NCI-H2171 treated with DMSO at 0.1 percent for 48 hours (cell line): ENCODE measurements at places on chromosomes 3 and 15.

GRCh38 chr3:157527131-157527881, 24.1 kb upstream of the VEPH1 start:
- no peak for DNase-seq

DNA sequence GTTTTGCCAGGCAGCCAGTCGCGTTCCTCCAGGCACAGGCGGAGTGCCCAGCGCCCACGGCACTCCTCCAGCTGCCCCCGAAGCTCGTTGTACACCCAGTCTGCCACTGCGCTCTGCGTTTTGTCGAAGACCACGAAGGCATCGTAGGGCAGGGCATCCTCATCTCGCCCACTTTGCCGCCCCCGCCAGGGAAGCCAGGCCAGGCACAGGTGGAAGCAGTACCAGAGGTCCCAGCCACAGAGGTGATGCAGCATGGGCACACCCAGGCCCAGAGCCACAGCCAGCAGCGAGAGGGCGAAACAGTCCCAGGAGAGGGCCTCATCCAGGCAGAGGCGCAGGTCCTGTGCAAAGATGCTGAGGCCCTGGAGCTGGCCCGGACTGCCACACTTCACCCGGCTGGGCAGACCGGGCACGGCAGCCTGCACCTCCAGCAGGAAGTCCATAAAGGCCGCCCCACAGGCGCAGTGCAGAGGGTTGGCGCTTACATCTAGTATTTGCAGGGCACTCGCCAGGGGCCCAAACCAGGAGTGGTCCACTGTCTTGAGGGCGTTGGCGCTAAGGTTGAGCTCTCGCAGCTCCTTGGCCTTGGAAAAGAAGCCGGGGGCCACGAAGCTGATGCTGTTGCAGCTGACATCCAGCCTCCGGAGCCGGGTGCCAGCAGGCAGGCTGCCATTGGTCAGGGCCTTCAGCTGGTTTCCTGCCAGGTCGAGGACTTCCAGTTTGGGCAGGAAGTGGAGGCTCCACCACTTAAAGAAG, 3.7 kb downstream of the TLR9 start:
- DNase-seq: no peak

DNA sequence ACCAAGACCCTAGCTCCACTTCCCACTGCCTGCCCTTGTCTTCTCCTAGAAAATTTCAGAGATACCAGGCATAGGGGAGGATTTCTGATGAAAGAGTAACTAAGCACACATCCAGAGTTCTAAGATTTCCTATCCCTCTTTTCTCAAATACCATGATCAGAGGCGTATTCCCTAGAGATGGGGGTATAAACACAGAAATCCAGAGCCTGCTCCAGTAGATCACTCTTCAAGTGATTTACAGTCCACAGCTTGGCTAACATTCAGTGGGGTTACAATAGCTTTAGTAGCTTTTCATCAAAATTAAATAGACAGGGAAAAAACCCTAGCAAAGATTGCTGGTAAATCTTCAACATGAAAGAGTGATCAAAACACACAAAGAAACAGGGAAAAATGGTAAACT, 800.7 kb upstream of the GRM7 start:
- no peak for DNase-seq

DNA sequence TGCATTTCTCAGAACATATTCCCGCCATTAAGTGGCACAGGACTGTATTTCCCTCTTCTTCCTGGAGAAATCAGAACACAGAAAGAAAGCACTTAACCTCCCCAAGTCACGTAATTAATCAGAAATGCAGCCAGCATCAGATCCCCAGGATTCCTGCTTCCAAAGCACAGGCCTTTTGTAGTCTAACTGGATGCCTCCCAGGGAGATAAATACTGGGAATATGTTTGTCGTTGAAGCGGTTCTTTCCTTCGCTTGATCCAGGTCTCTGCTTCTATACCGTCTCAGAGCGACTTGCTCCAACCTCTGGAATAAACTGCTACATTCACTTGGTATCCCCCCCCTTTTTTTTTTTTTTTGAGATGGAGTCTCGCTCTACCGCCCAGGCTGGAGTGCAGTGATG, 198.6 kb downstream of the KBTBD8 start:
- DNase-seq: no peak

GRCh38 chr15:31402511-31403056, 75.9 kb downstream of the KLF13 start:
- peak; percentile 96 for DNase-seq

GRCh38 chr15:86135041-86135440, 55.4 kb downstream of the AGBL1 start:
- no peak for DNase-seq

DNA sequence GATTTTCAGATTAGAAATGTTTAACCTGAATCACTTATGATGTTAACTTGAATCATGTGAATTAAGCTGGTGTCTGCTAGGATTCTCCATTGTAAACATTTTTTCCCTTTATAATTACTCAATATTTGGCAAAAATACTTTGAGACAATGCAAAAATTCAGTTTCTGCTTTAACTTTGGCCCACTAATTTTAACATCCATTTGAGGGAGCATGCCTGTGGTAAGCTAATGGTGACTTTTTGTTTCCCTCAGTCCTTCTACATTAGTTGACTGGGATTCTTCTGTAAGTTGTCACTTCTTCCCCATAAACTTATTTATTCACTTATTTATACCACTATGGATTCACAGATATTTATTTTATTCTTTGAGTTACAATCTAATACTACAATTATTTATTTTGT, 59.3 kb downstream of the PIK3R4 start:
- no peak for DNase-seq

DNA sequence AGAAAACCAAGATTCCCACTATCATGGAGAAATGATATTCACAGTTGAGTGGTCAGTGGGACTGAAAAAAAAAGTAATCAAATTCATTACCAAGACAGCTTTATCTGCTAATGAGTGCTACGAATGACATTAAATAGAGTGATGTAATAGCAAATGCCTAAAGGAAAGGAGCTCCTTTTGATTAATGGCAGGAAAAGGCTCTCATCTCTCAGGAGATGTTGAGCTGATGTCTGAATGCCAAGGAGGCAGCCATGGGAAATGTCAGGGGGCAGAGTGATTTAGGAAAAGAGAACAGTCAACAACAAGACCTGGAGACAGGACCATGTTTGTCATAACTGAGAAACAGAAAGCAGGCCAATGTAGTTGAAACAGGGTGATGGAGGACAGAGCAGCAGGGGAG, 96.7 kb upstream of the SNTN start:
- no peak for DNase-seq

DNA sequence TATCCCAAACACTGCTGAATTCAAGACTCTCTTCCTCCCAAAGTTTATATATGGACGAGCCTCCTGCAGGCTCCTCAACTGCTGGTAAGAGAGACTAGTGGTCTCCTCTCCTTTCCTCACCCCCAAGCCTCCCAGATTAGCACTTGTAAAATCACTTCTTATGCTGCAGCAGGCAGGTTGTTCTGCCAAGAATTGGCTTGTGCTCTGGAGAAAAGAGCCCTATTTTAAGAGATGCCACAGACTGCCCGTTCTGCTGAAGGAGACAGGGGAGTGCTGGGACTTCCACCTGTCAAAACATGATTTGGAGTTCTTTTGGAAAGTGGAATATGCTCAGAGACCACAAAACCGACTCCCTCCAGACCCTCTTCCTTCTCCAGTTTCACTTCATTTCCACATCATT, 230.9 kb upstream of the EIF1B start:
- DNase-seq: no peak

DNA sequence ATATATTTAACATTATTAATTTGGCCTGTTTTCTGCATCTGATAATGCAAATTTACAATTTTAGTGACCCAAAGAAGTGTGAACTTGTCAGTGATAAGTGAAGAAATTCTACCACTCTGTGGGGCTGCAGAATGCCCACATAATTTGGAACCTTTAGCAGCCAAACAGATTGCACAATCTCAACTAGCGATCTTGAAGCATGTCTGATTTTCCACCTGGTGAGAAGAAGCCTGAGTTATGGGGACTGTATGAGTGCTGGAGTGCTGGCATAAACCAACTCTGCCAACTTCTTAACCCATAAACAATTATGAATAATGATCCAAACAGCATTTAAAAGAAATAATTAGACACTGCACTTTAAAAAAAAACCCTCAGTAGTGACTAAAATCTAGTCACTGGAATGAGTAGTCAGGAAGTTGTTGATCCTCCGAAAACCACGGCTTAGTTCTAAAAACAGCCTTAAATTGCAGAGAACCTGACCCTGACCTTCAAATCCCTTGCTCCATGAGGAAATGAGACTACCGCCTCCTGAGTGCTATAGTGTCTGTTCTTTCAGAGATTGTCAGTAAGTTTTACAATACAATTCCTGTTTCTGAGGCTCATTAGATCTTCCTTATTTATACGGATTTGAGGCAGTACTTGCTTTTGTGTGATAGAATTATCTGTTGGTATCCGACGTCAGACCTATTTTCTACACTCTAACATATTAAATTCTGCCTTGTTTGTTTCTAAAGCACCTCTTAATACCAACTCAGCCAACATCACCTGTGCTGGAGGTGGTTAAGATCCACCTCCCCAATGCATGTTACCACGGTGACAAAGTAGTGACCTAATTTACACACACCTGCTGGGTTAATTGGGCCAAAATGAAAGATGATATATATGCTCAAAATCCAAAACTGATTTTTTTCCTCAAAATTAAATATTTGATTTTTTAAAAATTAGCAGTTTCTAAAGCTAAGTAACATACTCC, 267.7 kb downstream of the ZBTB20 start:
- peak; percentile 89 for DNase-seq

DNA sequence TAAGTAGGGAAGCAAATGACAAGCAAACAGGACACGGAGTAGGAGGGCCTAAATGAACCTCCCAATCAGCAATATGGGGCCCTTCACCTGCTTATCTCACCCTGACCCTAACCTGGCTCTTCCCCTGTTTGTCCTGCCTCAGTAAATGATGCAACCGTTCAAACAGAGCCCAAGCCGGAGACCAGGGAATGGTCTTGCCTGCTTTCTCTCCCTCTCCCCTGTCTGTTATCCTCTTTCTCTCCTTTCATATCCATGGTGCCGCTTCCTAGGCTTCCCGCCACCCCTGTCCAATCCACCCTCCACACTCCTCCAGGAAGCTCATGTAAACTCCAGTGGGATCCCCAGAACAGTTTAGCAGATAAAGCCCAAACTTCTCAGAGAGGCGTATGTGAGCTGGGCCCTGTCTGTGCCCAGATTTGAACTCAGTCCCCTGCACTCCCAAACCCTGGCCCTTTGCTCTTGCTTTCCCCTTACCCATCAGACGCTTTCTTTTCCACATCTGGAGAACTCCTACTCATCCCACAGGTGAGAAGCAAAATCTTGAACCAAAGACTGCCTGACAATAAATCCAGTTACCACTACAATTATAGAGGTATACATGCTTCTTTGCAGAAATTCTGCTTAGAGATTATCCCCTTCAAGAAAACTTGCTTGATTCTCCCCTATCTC, 45.7 kb upstream of the STT3B start:
- no peak for DNase-seq

DNA sequence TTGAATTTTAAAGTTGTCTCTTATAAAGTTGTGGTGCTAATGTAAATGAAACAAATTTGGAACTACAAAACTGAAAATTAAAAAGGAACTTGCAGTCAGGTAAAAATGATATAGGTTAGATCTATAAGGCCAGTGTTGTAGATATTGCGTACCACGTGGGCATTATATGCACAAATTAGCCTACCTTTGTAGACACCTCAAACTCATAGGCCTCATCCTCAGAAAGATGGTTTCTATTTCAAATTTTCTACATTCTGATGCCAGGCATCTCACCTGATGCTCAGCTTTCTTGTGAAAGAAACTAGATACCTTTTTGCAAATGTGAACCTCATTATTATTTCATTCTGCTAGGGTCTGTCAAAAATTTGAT, 25.6 kb downstream of the TMEM207 start:
- no peak for DNase-seq

- no peak for DNase-seq
Observed at GRCh38 chr15:48427960-48428547, 96.8 kb downstream of the DUT start.
